ENCODE measurements at places on chromosomes 3 and 15. TPM values are rescaled to one million over a fixed set of nuclear protein-coding genes. Genes with fewer than 3 reads are reported as not detected.

The ISLR gene
- 119 TPM for total RNA-seq

The POLQ gene
- 3.7 TPM for total RNA-seq

The SKOR1 gene
- 0.31 TPM for total RNA-seq

The CADM2 gene
- 13.3 TPM for total RNA-seq

The TUSC7 gene
- not detected for total RNA-seq

The IGDCC3 gene
- 1.7 TPM for total RNA-seq

The PLA2G4F gene
- 1.5 TPM for total RNA-seq

The DNASE1L3 gene
- not detected for total RNA-seq

The HCLS1 gene
- total RNA-seq: 6.9 TPM

The ALPK3 gene
- 64.6 TPM for total RNA-seq

The SLC22A13 gene
- 0.51 TPM for total RNA-seq
